ENCODE measurements at places on chromosomes 4 and X. TPM values are rescaled to one million over a fixed set of nuclear protein-coding genes. Genes with fewer than 3 reads are reported as not detected.

GRCh38 chr4:15001869-15002658 lies at the start of gene CPEB2:
Gene CPEB2, plus strand, starts transcription at chr4:15002481. Its CDS starts 193 bp downstream, at chr4:15002674.
- DNase-seq = peak; percentile 94

DNA sequence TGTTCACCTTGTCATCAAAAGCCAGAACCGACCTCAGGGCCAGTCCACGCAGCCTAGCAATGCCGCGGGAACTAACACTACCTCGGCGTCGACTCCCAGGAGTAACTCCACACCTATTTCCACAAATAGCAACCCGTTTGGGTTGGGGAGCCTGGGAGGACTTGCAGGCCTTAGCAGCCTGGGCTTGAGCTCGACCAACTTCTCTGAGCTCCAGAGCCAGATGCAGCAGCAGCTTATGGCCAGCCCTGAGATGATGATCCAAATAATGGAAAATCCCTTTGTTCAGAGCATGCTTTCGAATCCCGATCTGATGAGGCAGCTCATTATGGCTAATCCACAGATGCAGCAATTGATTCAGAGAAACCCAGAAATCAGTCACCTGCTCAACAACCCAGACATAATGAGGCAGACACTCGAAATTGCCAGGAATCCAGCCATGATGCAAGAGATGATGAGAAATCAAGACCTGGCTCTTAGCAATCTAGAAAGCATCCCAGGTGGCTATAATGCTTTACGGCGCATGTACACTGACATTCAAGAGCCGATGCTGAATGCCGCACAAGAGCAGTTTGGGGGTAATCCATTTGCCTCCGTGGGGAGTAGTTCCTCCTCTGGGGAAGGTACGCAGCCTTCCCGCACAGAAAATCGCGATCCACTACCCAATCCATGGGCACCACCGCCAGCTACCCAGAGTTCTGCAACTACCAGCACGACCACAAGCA lies 898 bp downstream of the UBQLN2 start:
- peak; percentile 39 for DNase-seq

DNA sequence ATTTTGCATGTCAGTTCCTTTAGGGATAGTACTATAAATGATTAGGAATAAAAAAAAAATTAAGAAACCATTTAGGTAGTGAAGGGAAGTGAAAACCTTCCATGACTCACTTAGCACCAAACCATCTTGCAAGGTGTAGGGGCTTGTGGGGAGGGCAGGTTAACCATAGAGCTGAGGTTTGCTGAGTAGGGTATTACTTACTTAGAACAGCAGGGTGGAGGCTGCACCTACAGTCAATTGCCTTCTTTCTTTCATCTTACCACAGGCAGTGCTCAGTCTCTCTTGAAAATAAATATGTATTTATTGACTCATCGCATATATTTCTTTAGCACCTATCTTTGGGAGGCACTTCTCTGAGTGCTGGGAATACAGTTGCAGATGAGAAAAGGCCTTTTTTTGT lies 104.9 kb upstream of the GIMD1 start:
- no peak for DNase-seq

DNA sequence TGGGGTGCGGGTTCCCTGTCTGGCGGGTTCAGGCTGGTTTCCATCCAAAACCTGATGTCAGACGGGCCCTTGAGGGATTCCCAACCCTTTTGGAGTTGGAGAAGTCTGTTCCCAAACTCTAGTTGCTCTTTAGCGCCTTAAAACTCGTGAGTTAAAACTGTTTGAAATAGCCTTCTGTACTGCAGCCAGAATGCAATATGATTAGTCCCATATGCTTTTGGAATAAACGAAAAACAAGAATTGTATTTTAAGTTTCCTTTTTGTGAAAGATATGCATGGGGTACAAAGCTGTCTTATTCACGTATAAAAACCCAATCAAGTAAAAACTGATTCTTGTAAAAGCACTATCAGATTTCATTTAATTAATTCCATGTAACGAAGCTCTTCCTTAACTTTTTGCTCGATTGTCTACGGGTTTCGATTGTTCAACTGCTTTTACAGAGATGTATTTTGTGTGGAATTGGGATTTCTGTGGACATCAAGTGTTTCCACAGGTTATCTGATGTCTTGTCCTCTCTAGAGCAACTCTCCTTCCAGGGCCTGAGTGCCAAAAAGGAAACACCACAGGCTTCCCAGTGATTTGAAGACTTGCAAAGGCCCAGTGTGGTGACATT lies 49.5 kb downstream of the CLDN34 start:
- DNase-seq = peak; percentile 7

- no peak for DNase-seq
Measured at GRCh38 chr4:29304595-29304994, 1415.6 kb upstream of the PCDH7 start.

DNA sequence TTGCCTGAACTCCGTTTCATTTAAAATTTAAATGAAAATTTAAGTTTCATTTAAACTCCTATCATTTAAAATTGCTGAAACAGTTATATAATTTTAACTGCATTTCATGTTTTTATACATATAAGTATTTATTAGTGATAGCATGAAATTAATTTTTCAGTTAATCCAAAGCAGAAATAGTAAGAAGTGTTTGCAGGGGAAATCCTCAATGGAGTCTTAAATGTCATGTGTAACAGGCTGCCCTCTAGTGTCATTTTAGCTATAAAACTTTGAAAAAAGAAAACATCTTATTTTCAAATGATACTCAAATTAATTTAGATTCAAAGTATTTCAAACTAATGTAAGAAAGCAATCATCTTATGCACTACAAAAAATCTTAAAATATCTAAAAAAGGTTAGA lies 27.2 kb downstream of the TAPT1 start:
- DNase-seq = peak; percentile 15

GRCh38 chrX:119605464-119606279 lies 552 bp downstream of the NKRF start:
- peak; percentile 54 for DNase-seq

Gene CRMP1
- 91.4 TPM for total RNA-seq

Gene TFDP3
- total RNA-seq = not detected

Gene GLA
- total RNA-seq = 48.3 TPM

Gene PAGE5
- not detected for total RNA-seq

Measured in neural progenitor cell (in vitro differentiated cells).